ENCODE measurements at places on chromosomes 7 and 10.

DNA sequence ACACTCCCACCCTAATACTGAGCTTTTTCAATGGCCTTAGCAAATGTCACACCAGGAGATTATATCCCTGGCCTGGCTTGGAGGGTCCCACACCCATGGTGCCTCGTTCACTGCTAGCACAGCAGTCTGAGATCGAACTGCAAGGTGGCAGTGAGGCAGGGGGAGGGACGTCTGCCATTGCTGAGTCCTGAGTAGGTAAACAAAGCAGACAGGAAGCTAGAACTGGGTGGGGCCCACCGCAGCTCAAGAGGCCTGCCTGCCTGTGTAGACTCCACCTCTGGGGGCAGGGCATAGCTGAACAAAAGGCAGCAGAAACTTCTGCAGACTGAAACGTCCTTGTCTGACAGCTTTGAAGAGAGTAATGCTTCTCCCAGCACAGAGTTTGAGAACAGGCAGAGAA, 338.9 kb upstream of the MBL2 start:
- no peak for DNase-seq

GRCh38 chr7:122674502-122674901, 24.4 kb downstream of the RNF133 start:
- DNase-seq: no peak

DNA sequence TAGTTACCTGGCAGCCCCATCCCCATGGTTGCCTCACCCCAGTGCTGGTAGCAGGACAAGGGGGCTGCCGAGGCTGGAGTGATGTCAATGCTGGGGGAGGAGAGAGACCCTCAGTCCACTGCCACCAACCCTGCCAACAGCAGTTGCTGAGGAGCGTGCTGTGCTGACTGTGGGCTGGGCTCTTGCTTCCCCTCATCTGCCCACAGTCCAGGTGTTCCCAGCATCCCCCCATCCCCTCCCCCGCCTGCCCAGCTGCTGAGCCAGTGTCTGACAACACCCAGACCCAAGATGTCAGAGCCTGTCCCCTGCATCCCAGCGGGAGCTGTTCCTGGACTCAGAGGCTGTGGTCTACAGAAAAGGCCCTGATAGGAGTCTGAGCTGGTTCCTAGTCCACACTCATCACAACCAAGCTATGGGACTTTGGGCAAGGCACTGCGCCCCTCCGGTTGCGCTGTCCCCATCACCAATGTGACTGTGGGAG, 14.6 kb upstream of the PSAP start:
- no peak for DNase-seq

GRCh38 chr10:120782336-120782735, 68.8 kb upstream of the WDR11 start:
- no peak for DNase-seq

DNA sequence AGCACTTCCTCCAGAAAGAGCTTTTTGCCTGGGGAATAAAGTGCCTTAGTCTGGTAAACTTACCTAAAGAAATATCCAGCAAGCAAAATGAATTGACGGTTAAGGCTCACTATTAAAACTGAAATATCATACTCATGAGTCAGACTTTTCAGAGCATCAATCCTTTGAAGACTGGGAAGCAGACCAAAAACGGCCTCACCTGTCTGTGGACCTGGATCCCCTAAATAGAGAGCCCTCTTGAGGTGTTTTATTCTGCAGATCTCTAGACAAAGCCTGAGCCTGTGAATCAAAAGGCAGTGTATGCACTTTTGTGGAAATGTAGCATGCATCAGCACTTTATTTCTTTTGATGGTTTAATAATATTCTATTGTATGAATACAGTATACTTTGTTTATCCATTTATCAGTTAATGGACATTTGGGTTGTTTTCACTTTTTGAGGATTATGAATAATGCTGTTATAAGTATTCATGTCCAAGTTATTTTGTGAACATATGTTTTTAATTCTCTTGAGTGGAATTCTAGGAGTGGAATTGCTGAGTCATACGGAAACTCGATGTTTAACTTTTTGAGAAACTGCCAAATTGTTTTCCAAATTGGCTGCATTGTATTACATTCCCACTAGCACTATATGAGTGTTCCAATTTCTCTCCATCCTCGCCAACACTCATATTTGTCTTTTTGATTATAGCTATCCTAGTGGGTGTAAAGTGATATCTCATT, 449.0 kb upstream of the IGFBP3 start:
- DNase-seq: no peak

- no peak for DNase-seq
Measured at GRCh38 chr10:95756041-95756761, at the start of gene ENTPD1. TSS of gene ENTPD1 (plus strand) at chr10:95756163. CDS start at chr10:95756240, 77 bp downstream.

DNA sequence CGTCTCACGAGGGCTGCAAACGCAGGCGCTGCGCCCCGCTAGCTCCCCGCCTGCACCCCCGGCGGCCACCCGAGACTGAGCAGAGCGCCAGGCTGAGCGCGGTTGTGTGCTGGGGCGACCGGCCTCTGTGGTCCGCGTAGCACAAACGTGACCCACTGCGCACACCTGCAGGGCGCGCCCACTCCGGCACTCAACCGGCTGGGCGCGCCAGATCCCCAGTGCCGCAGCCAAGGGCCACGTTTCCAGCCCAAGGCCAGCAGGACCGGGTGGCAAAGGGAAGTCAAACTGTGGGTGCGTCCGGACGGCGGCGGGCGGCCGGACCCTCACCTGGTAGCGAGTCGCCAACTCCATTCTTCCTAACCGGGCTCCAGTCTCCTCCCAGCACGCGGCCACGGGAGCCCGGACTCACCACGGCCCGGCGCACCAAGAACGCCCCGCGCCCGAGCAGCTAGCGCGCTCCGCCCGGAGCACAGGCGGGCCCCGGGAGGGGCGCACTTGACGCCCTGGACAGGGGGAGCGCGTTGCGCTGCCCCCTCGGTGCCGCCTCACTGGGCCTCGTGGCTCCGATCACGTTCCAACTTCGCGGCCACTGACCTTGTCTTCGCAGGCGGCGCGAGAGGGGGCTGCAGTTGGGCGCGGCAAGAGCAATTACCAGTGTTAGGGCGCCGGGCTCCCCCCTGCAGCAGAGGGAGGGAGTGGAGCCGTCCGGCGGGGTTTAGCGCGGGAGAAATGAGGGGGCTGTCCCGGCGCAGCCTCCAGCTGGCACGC, at the start of gene CDCA7L:
Gene CDCA7L, minus strand, starts transcription at position 446 of the 768 bp plus-strand sequence. Its CDS starts 95 bp downstream, at position 351.
- peak; percentile 65 for DNase-seq

DNA sequence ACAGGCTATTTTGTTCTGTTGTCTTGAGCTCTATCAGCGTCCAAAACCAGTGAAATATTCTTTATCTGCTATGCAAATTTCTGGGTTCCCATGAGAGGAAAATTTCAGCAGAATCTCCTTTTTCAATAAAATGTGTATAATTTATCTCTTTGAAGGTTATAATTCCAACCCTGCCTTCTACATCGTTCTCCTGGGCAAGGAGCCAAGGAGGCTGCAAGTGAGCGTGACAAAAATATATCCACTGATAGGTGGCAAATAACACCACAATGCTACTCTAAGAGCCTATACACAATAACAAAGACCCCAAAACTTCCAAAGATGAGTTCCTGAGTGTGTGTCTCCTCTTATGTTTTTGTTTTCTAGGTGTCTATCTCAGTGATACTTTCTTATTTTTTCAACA, 664.7 kb upstream of the SORCS1 start:
- no peak for DNase-seq

DNA sequence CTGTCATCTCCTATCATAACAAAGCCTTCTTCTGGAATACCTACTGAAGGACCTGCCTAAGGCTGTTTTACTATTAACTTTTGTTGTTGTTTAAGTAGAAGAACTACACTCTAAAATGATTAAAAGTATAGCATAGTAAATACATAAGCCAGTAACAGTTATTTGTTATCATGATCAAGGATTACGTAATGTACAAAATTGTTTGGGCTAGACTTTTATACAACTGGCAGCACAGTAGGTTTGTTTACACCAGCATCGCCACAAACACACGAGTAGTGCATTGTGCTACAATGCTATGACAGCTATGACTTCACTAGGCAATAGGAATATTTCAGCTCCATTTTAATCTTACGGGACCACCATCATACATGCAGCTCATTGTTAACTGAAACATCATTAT, 169.1 kb downstream of the LRRN3 start:
- no peak for DNase-seq

DNA sequence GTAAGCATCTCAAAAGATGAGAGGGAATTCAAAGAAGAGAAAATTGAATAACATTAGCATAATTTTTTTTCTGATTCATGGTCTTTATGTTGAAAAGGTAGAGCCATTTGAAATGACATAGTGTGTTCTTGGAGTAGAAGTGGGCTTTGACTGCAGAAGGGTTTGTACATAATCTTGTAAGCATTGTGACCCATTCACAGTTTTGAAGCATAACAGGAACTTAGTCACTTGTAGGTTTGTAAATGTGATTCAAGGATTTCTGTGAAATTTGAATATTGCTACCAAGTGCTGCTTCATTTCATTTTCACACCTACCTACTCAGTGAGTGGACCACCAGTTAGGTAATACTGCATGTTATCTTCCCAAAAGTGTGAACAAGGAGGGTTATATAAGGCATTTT, 68.6 kb downstream of the PON1 start:
- no peak for DNase-seq

DNA sequence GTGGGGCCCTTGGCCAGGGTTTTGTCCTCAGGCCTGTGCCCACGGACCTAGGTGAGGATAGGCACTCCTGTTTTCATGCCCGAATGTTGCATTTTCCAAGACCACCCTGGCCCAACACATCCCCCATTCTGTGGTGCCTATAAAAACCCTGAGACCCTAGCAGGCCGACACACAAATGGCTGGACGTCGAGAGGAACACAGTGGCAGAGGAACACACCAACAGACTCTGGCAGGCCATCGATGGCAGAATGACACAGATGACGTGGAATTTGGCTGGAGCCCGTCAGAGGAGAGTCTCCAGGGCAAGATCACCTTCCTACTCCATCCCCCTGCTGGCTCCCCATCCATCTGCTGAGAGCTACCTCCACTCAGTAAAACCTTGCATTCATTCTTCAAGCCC, 898.8 kb downstream of the ANKRD7 start:
- no peak for DNase-seq

- DNase-seq: no peak
Measured at GRCh38 chr10:60444494-60445064, 54.9 kb upstream of the ANK3 start.

GRCh38 chr7:47783456-47784223, 164.6 kb downstream of the PKD1L1 start:
- no peak for DNase-seq

- no peak for DNase-seq
Measured at GRCh38 chr10:71648933-71649320, 70.7 kb downstream of the C10orf105 start.

GRCh38 chr10:118254654-118255053, 87.5 kb downstream of the FAM204A start:
- no peak for DNase-seq

GRCh38 chr10:88409236-88409635, 173.9 kb downstream of the RNLS start:
- DNase-seq: no peak

DNA sequence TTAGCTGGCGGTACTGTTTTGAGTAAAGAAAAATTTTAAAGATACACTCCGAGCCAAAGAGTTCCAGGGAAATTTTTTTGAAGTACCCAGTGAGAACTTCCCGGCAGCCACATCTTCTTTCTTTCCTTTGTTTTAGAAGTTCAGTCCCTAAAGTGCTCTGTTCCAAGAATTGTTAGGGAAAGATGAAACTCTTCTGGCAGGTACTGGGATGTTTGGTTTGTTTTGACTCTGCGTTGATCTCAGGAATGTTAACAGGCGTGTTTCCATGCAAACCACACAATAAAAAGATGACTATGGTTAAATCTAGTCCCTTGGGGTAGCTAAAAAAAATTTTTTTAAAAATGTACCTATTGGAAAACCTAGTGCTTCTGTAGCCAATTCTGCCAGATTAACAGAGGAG, 224.7 kb upstream of the PHYHIPL start:
- no peak for DNase-seq
